ENCODE measurements at places on chromosomes 11 and 22.

GRCh38 chr11:15579287-15580001 lies 464.7 kb downstream of the INSC start:
- no peak for DNase-seq

GRCh38 chr22:32414191-32414590 lies 2.1 kb upstream of the RTCB start:
- no peak for DNase-seq

DNA sequence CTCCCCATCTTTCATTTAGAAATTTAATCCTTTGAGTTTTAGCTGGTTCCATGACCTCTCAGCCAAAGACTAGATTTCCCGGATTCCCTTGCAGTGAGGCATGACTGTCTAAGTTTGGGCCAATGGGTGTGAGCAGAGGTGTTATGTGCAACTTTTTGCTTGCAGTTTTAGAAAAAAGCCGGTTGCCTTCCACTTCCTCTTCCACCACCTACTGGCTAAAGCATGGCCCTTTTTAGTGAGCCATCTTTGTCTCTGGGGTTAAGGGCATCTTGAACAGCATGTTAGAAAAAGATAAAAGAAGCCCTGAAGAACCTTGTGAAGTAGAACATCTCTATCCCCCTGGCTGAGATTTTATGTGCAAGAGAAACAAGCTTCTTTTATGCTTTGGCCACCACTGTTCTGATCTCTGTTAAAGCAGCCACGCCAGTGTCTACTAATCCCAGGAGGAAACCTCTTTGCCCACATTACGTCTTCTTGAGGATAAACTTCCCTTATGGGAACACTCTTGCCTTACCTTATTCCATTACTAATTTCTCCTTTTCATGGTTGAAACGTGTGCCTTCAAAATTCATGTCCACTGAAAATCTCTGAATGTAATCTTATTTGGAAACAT lies 279.9 kb downstream of the TENM4 start:
- DNase-seq: no peak

GRCh38 chr11:82906236-82906635 lies 4.7 kb downstream of the DDIAS start:
- DNase-seq: no peak

Data from iPS DF 6.9 (cell line).